Stimulated activated CD8-positive, alpha-beta memory T cell treated with anti-CD3 and anti-CD28 coated beads, Interleukin-7, amount 100 ng/mL, for 4 hours (primary cell): ENCODE measurements at places on chromosomes 13 and 19.

DNA sequence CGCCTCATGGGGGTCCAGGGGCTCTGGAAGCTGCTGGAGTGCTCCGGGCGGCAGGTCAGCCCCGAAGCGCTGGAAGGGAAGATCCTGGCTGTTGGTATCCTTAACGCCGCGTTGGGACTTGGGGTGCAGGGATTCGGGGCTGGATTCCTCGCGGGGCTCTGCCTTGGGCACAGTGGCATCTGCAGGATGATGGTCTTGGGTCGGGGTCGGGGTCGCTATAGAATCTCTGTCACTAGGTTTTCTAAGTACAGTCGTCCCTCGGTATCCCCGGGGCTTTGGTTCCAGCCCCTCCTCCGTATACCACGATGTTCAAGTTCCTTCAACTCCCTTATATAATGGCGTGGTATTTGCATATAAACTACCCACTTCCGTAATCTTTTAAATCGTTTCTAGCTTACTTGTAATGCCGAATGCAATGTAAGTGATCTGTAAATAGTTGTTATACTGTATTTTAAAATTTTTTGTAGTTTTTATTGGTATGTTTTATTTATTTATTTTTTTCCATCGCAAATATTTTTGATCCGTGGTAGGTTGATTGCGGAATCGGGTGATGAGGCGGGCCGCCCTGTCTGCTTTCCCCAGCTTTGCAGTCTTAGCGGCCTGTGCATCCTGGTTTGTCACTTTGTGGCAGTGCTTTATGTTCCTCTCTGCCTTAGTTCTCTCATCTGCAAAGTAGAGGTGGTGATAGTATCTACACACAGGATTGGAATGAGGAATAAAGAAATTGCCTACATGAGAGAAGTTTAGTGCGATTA is 606 bp downstream of the ERCC5 start:
- DNase-seq: no peak

GRCh38 chr19:47438793-47439220 is 19.5 kb upstream of the MEIS3 start:
- DNase-seq: no peak

GRCh38 chr13:103952183-103952582 is 886.0 kb upstream of the SLC10A2 start:
- DNase-seq: no peak

- no peak for DNase-seq
Measured at GRCh38 chr19:38055010-38055409, 148.0 kb downstream of the SIPA1L3 start.
